ENCODE measurements at places on chromosomes 3 and 15.

DNA sequence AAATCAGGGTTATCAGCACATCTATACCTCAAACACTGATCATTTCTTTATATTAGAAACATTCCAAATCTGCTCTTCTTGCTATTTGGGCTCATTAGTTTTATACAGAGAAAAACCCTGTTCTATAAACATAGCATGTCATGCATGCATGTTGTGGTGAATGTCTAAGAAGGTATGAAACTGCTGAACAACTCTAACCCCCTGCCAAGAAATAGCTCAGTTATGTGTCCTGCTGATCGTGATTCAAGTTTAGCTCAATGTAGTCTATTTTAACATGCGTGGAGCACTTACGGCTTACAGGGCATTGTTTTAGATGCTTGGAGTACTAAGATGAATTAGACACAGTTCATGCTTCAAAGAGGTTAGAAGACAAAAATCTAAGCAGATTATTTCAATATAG, 35.8 kb downstream of the MYH15 start:
- no peak for DNase-seq

- DNase-seq: no peak
These were observed 5.0 kb upstream of the IL17RC start for GRCh38 chr3:9911863-9912262.

- DNase-seq: no peak
These were observed 136.0 kb upstream of the RAP2B start for GRCh38 chr3:153026026-153026425.

- no peak for DNase-seq
These were observed 15.2 kb downstream of the GXYLT2 start for GRCh38 chr3:72903004-72903403.

- no peak for DNase-seq
These were observed 229.2 kb downstream of the TJP1 start for GRCh38 chr15:29593111-29593510.

DNA sequence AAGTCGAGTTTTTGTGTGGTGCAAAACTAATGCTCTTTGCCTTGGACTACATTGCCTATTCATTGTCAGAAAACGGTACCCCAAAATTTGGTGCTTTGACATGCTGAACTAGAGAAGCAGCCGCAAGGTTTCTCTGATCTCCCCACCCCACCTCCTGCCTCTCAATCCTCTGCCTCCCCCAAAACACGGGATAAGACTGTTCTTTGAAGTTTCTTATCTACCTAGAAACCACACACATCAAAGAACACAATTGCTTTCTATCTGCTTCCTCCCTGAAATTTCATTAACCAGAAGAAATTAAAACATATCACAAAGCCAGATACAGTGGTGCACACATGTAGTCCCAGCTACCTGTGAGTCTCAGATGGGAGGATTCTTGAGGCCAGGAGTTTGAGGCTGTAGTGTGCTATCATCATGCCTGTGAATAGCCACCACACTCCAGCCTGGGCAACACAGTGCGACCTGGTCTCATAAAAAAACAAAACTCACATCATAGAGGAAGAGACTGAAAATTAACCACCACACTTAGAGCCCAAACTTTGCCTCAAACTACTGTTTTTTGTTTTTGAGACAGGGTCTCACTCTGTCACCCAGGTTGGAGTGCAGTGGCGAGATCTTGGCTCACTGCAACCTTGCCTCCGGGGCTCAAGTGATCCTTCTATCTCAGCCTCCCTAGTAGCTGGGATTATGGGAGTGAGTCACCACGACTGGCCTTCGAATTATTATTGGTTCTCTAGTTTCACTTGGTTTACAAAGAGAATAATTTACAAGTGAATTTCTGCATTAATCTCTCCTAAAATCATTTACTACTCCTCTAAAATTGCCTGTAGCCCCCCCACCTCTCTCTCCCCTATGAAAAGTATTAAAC, 2.7 kb upstream of the PCNP start:
- DNase-seq: no peak

DNA sequence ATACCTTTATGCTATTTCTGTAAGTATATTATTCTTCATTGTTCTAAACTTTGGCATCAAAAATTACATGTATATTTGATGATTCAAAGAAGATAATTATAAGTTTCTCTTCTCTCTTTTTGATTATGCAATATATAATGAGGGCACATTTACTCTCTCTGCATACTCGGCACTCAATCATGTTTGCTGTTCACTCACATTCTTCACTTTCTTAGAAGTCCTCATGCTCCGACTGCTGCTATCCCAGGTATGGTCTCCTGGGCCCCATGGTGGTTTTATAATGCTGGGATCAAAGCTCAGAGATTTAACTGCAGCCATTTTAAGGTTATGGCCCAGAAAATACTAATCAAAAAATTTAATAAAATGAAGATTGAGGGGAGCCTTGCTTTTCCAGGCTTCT, 529.7 kb upstream of the IL12A start:
- no peak for DNase-seq

DNA sequence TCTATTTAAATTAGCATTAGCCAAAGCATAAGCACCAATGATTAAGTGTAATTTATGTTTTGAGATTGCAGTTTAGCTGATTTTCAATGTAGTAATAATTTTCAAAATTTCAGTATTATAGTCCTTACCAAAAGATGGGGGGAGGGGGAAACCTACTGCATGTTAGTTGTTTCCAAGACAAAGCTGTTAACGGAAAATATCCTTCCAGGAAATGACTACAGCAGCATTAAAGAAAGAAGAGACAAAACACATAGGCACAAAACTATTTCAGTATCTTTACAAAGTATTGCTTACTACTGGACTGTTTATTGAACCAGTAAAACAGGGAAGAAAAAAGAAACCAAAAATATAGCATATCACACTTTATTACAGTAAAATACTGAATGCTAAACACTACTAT, 10.5 kb downstream of the BNIP2 start:
- DNase-seq: no peak

GRCh38 chr3:168371846-168372245, 276.1 kb upstream of the GOLIM4 start:
- no peak for DNase-seq

- no peak for DNase-seq
These were observed 195.8 kb downstream of the CD47 start for GRCh38 chr3:107894998-107895397.

- DNase-seq: no peak
These were observed 9.1 kb upstream of the OXTR start for GRCh38 chr3:8778475-8778874.

DNA sequence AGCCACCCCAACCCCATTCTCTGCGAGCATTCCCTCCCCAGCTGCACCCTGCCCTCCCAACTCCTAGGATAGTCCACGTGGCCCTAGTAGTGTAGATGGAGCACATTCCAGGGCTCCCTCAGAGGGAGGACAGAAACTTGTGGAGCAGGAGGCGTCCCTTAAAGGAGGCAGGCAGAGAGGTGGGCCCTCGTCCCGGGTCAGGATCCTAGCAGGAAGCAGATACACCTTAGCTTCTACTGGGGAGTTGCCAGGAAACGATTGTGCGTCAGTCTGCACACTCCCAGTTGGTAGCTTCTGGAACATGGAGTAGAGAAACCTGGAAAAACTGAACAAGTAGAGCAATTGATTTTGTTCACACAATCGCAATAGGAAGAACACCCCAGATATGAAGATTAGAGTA, 43.9 kb upstream of the KLHL25 start:
- DNase-seq: no peak

- DNase-seq: no peak
These were observed 4.6 kb downstream of the SNAP23 start for GRCh38 chr15:42499858-42500609.

DNA sequence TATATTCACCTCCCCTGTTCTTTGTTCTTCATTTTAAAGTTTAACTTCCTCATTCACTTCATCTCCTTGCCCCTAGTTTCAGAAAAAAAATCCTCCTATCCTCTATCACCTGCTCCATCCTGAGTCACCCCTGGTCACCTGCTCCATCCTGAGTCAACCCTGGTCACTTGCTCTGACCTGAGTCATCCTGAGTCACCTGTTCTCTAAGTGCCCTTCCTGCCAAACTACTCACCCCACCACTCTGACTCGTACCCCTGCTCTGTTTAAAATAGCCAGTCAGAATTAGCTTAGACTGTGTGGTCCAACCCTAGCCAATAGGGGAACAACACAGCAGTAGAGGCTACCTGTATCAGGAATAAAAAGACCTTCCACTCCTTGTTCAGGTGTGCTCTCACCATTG, 716.9 kb downstream of the ZBBX start:
- DNase-seq: no peak

DNA sequence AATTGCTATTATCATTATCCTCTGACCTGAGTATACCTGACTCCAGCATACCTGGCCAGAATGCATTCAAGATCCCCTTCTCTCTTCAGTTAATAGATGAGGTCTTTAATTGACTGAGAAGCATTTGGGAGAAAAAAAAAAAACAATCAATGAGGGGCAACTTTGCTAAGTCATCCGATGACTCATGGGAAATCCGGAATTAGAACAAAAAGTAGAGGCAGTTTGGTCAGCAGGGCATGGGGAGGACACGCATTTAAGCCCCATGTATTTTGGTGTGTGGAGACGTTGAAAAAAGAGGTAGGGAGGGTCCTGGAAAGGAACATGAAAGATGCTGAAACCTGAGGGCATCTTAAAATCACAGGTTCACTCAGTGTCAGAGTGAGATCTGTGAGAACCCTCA, 256.2 kb downstream of the RORA start:
- DNase-seq: no peak

- DNase-seq: no peak
These were observed 196.1 kb downstream of the ADAMTSL3 start for GRCh38 chr15:83850015-83850414.

DNA sequence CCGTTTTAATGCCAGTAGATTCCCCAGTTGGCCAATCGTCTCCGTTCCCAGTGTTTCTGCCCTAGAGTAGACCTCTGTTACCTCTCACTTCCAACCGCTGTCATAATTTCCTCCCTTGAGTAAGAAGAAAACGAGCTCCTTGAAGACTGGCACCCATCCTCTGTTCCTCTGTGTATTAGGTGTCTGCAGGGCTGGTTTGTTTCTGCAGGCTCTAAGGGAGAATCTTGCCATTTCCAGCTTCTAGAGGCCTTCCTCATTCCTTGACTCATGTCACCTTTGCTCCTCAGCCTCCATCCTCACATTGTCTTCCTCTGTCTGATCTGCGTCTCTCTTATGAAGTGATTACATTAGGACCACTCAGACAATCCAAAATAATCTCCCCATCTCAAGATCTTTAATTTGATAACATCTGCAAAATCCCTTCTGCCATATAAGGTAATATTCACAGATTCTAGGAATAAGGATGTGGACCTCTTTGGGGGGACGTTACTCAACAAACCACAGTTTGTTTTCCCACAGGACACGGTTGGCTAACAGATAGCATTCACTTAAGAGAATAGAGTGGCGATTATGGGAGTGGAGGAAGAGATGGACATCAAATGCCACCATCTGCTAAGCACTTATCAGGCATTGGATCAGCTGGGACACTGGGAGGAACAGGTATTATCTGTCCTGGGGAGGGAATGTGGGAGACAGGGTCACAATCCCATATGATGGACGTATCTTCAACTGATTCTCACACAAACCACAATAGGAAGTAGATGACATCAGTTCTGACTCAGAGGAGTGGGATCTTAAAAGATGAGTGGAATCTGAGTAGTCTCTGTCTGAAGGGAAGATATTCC, 17.1 kb downstream of the ARHGAP31 start:
- DNase-seq: no peak

DNA sequence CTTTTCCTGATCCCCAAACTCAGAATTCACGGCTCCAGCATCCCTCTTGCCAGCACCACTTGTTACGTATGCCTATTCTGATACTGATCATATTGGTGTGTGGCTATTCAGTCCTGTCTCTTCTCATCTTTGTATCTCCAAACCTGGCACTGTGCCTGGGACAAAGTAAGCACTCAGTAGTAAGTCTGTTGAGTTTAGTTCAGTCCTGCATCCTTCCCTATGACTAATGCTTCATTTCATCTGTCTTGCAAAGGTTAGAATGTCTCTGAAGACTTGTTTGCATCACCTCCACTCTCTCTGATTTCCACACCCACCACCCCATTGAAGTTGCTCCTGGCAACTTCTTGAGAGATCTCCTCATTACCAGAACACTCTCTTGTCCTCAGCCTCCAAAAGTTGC, 80.3 kb downstream of the HMG20A start:
- no peak for DNase-seq

- DNase-seq: no peak
These were observed 157.7 kb upstream of the CADPS start for GRCh38 chr3:63032881-63033280.

- DNase-seq: no peak
These were observed 844.5 kb downstream of the TBL1XR1 start for GRCh38 chr3:176352716-176353334.

GRCh38 chr3:23750573-23751210, 55.1 kb upstream of the UBE2E1 start:
- DNase-seq: no peak

DNA sequence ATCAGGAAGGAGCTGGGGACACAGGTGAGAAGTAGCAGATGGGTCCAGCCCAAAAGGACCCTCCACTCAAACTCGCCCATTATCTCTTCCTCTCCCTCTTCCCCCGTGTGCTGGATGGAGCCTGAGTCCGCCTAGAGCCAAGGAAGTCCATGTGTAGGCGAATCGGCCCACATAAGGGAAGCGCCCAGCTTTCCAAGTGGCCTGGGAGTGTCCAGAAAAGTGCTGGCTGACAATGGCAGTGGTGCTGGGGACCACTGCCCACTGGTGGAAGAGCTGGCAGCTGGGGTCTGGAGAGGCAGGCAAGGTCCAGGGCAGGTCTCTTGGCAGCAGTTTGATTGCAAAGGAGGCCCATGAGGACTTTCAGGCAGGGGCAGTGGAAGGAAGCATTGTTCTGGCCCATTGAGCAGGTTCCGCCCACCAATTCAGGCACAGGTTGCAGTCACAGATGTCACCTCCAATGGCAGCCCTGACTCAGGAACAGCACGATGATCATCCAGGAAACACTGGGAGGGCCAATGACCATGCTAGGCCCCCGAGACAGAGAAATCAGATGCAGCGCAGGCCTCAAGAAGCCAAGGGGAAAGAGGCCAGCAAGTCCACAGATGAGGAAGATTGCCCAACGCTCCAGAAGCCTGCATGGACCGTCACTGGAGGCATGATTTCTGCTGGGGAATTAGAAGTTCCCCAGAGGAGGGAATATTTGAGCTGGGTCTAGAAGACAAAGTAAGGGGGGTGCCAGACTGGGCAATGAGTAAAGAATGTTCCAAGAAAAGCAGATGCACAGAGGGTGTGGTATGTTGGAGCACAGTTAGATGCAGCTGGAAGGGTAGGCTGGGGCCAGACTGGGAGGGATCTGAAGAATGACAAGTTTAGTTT, 3.0 kb downstream of the MFGE8 start:
- DNase-seq: peak; percentile 3

All from left lung (tissue), 14 donors.